ENCODE measurements at places on chromosomes 5 and 9.

DNA sequence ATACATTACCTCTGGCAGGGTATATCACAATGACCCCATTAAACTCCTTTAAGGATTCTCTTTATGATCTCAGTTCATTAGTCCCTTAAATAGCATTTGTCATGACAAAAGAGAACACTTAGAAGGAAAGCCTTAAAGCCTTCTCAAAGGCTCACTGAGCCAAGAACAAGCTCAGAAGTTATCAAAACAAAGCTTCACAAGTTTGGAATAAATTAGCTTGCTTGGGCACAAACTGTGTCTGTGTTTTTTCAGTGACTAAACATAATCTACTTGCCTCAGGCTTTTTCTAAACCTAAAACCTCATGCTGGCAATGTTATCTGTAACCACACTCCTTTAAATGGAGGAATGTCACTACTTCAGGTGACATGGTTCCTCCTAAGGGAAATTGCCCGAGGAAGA lies 1114.9 kb upstream of the C9orf72 start:
- no peak for DNase-seq

DNA sequence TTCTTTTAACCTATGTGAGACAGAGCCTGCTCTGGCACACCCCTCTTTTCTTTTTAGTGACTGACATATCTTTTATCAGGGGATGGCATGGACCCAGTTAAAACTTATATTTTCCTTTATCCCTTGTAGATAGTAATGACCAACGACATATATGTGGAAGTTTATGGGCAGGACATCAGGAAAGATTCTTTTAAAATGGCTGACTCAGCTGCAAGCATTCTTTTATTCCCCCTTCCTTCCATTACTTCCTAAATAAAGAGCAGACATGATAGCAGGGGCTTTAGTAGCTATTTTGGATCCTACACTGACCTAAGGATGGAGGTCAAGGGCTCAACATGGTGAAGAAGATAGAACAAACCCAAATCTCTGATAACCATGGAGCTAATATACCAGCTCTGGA lies 25.0 kb upstream of the VPS13A start:
- DNase-seq, result no peak

GRCh38 chr9:93492327-93492726 lies 38.9 kb upstream of the FAM120AOS start:
- no peak for DNase-seq

- no peak for DNase-seq
Measured at GRCh38 chr5:122067390-122067789, 10.7 kb downstream of the LOX start.

GRCh38 chr9:93595861-93596365 lies 19.5 kb downstream of the PHF2 start:
- DNase-seq, result no peak

GRCh38 chr5:112977440-112977861 lies 853 bp downstream of the DCP2 start:
- DNase-seq, result no peak

DNA sequence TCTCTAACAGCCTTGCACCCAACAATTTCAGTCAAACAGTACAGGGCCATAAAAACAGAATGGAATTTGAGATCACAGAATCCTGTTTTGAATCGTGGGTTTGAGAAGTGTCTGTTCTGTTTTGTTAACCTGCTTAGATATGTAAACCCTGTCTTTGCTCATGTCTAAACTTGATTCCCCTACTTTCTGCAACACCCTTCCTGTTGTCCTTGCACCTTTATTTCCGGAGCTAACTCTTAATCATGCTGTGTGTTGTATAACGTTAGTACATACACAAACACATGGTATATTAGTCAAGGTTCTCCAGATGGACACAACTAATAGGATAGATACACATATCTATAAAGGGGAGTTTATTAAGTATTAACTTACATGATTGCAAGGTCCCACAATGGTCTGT lies 2229.2 kb upstream of the C9orf72 start:
- DNase-seq, result no peak

DNA sequence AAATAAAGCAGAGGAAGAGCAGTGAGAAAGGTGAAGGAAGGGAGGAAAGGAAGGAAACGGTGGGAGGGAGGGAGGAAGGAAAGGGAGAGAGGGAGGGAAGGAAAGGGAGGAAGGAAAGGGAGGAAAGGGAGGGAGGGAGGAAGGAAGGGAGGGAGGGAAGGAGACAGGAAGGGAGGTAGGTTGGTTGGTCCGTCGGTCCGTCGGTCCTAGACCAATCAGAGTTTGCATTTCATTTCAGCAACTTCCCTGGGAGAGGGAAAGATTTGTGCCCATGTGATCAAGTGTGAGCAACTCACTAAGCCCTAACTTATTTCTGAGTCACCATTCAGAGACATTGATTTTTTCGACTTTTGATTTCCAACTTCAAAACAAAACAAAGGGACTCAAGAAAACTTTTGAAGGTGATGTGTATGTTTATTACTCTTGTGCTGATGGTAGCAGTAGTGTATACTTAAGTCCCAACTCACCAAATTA lies 18.8 kb downstream of the NANS start:
- DNase-seq, result no peak

DNA sequence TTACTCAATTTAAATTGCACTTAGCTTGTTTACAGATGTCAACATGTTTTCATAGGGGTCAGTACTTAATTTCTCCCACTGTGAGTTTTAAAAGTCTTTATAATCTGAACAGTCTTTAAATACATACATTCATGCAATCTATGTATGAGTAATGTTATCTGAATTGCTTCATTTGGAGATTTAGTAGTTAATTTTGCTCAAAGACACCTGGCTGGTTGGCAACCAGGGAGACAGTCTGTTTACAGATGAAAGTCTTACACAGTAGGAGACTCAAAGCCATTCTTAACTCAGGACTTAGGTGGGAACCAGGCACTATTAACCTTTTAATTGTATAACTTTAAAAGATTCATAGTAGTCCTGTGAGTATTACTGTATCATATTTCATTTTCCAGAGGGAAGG lies 29.3 kb downstream of the DAB2 start:
- no peak for DNase-seq

DNA sequence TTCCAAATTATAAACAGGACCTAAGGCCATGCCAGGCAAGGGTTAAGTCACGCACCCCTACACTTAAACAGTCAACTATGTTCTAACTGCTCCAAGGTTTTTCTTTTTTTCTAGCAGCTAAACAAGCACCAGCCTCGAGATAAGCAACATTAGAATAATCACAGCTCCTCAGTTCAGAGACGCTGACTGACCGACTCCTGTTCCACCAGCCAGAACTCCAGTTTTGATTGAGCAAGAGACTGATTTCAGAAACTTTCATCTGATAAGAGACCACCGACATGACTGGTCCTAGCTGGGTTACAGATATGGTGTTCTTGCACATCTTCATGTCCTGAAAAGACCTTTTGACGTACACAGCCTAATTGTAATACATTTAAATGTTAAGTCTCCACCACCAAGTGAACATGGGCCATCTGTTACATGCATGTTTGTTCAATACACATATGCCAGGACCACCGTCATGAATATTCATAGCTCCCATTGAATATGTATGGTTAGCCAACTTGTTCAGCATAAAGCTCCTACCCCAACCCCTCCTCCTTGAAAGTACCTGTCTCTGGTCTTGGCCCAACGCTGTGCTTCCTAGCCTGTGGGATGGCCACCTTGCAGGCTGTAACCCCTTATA lies 23.7 kb upstream of the OTULINL start:
- no peak for DNase-seq

- no peak for DNase-seq
Measured at GRCh38 chr5:82798676-82799075, 278.5 kb downstream of the TMEM167A start.

DNA sequence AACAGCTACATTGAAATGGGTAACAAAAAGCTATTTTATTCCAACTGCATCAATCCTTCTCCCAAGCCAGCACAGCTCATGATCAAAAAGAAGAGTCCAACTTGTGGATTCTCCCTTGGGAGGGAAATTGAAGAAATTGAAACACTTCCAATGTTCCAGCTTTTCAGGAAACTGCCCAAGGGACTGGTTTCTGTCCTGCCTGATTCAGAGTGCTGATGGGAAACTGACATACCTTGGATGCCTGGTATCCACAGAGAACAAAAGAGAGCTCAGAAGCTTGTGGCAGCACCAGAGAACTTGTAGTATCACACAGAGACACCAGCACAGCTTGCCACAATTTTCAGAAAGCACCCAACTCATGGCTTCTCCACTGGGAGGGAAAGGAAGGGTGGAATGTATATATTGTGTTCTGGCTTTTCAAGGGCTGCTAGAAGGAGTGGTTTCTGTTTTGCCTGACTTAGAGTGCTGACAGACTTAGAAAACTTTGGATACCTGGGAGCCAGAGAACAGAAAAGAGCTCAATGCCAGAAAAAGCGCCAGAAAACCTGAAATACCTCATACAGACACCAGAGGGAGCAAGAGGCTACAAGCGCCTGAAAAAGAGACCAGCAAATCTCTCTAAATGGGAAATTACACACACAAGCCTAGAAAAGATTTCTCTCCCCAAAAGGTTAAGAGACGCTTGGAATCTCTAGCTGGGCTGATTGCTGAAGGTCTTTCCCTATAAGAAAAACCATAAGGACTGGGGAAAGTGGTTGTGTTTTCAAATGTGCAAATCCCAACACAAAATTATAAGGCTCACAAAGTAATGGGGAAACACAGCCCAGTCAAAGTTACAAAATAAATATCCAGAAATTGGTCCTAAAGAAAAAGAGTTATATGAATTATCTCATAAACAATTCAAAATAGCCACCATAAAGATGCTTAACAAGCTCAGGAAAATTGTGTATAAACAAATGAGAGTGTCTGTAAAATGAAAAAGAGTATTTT lies 178.8 kb downstream of the SPOCK1 start:
- DNase-seq, result no peak

GRCh38 chr5:165057145-165057544 lies 1551.7 kb downstream of the MAT2B start:
- DNase-seq, result no peak

GRCh38 chr9:15501179-15501578 lies 9.6 kb downstream of the PSIP1 start:
- no peak for DNase-seq

GRCh38 chr9:87534957-87535356 lies 37.3 kb downstream of the DAPK1 start:
- DNase-seq, result no peak

DNA sequence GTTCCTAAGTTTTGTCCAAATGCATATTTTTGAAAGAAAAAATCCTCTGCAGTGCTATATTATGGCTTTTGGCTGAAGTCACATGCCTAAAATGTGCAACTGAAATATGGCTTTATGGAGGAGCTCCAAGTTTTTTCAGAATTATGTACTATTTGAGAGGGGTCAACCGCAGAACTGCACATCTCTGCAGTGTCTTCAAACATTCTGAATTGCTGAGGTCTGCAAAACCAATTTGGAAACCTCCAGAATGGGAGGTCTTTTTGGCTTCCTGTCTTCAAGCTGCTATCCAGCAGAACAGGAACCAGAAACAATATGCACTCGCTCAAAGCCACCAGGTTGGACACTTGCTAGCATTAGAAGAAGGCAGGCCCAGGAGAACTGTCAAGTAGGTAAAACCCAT lies 376.0 kb upstream of the PAPPA start:
- no peak for DNase-seq

- no peak for DNase-seq
Measured at GRCh38 chr5:143101725-143102386, 301.6 kb downstream of the NR3C1 start.

DNA sequence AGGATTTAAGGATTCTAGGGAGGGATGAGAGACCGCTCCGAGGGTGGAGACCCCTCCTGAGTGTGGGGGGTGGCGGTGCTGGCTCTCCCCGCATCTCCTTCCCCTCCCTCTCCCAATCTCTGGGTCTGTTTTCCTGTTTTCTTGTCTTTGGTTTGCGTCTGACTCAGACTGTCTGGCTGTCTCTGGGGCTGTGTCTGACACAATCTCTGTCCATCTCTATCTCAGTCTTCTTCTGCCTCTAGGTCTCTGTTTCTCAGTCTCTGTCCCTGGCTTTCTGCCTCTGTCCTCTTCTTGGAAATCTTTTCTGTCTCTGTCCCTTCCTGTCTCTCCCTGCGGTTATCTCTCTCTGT lies 196 bp upstream of the GRM6 start:
- DNase-seq, result no peak

All from stimulated activated naive CD4-positive, alpha-beta T cell (primary cell).